Foreskin keratinocyte (primary cell): ENCODE measurements at places on chromosomes 6 and 20. TPM values are rescaled to one million over a fixed set of nuclear protein-coding genes. Genes with fewer than 3 reads are reported as not detected.
A peak's percentile ranks its signal among the peaks of the same experiment; 100 is the strongest.

DNA sequence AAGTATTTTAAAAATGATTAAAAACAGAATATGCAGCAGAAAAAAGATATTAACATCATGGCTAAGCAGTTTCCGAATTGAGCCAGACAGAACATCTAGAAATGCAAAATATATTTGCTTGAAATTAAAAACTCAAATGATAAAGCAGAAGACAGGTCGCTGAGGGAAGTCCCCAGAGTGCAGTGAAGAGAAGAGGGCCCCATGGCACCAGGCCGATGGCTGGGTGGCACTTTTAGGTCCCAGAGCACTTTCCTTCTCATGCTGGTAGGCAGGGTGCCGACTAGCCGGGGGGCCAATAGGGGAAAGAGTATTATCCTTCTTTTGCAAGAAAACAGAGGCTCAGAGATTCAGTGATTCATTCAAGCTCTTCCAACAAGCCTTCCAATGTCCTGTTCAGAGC, 58.9 kb downstream of the MYH7B start:
- DNase-seq = no peak

DNA sequence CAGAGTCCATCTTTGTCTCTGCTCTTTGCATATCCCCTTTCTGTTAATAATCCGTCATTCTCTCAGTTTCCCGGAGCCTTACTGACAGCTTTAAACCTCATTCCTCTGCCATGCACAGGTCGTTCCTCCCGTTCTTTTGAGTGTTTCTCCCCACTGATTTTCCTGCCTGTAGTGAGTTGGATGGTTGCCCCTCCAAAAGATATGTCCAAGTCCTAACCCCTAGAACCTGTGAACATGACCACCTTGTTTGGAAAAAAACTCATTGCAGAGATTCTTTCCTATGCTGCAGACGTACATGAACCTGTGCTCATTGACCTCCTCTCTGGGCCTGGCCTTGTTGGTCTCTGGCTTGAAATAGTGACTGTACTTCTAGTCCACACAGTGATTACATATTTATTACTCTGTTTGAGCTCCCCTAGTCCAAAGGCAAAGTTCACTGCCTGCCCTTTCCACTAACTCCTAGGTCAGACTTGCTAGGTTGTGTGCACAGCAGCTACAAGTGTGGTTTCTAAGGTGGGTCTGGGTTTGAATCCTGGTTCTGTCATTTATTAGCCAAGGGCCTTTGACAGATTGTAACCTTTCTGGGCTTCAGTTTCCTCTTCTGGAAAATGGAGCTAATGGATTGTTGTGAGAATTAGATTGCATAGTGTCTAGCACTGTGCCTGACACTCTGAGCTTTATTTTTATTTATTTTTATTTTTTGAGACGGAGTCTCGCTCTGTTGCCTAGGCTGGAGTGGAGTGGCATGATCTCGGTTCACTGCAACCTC, 29.3 kb downstream of the PPARD start:
- DNase-seq = no peak

GRCh38 chr20:63498960-63499337, at the start of gene EEF1A2:
EEF1A2 (minus strand) TSS chr20:63499083; CDS start chr20:63497763, 1,320 bp downstream.
- DNase-seq = no peak

DNA sequence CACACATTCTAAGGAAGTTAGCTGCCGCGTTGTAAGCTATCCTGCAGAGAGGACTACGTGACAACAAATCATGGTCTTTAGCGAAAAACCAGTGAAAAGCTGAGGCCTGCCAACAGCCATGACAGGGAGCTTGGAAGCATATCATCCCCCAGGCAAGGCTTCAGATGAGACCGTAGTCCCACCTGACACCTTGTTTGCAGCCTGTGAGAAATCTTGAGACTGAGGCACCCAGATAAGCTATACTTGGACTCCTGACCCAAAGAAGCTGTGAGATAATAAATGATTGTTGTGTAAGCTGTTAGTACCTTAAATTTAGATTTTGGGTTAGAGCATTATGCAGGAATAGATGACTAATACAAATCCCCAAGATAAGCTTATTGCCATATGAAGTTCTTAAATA, 45.4 kb upstream of the SENP6 start:
- no peak for DNase-seq

DNA sequence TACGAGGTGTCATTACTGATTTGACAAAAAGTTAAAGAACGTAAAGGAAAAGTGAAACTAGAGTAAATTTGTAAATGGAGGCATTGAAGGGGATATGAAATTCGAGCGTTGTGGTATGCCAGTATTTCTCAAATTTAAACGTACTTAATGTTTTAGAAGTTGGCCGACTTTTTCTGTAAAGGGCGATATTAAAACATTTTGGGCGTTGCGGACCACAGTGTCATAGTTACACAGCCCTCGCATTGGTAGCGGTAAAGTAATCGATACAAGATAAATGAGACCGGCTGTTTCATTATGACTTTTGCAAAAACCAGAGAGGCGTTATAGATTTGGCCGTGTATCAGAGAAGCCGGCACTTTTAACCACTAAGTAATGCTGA, 39.6 kb downstream of the OR2B2 start:
- no peak for DNase-seq

DNA sequence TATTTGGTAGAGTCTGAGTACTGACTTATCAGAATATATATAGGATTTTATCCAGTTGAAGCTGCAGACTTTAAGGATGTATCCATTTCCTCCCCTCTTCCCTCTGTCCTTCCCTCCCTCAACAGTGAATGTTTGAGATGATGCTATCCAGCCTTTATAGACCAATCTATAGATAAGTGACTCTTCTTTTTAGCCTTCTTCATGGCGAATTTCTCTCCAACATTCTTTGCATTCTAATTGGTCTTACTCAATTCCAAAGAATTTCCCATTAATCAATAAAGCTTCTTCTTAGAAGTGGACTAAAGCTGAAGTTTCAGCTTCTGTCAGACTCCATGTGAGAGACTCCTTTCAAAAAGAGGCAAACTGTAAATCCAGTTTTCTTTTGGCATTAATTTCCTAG, 99.3 kb downstream of the AIG1 start:
- DNase-seq = no peak

DNA sequence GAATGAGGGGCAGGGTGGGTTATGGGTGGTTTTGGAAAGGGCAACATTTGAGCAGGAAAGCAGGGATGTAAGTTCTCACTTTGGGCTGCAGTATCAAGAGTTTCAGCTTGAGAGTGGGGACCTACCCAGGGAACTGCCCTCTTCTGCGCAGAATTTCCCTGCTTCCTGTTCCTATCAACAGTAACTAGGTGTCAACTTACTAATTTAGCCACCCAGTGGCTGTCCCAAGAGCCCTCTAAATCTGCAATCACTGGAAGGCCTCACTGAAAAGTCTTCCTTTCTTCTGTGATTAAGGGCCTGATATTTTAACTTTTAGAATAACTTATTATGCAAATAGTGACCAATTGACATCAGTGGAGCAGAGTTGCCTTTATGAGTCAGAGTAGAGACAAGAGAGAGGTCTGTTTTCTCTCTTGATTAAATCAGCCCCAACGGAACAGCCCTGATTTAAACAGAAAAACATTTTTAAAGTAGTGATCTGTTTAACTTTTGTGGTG, 118.2 kb upstream of the RIPOR2 start:
- DNase-seq = peak; percentile 17

GRCh38 chr6:105803442-105803841, 282.7 kb upstream of the PRDM1 start:
- DNase-seq = peak; percentile 93

The JAG1 gene
- total RNA-seq = 150 and 236 TPM in 2 replicates
